SHP77 treated with DMSO at 0.1 percent for 48 hours (cell line): ENCODE measurements at places on chromosomes 16 and 17.

DNA sequence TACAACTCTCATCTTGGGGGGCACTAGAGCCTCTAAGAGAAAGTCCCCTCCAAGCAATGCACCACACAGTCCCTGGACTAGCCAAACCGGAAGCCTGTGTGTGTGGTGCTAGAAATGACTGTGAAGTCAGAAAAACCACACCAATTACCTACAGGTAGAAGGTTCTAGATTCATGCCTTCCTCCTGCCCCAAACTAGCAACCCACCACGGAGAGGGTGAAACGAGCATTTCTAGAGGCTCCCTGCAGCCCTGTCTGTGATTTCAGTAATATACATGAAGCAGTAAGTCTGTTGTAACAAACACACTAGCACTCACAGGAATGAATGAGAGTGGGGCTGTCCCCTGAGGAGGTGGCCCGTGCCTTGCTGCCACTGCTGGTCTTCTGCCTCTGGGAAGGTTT is 13.6 kb downstream of the ZFHX3 start:
- no peak for DNase-seq

- DNase-seq = no peak
Measured at GRCh38 chr17:81057079-81057730, 22.3 kb downstream of the BAIAP2 start.

DNA sequence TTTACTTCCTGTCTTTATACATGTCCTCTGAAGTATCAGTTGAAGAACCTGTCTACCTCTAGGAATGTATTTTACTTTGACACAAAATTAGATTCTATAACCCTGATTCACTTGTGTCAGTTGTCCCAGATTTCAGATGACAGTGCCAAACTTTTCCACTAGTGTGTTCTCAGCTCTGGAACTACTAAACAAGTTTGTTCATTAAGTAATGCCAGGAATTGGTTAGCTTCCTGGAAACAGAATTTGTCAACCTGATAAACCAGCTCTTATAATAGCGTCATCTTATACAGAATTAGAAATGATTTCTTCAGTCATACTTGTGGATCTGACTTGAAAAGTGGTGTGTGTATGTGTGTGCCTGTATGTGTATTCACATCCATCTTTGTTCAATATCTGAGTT is 7.4 kb downstream of the MAP3K3 start:
- DNase-seq = no peak

DNA sequence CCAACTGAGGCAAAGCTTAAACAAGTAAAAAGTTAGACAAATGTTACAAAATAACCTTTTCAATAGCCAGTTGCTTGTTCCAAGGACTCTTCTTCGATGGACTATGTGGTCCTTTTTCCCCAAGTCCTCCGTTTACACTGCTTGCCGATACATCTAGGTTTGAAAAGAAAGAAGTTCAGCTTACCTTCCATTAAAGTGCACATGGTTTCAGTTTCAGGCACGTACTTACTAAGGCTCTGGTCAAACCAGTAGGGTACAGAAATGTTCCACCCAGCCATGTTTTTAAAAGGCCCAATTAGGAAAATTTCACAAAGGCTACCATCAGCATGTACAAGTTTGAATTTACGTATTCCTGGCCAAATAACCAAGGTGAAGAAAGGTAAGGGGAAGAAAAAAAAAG is 2.1 kb downstream of the SRSF2 start:
- no peak for DNase-seq

DNA sequence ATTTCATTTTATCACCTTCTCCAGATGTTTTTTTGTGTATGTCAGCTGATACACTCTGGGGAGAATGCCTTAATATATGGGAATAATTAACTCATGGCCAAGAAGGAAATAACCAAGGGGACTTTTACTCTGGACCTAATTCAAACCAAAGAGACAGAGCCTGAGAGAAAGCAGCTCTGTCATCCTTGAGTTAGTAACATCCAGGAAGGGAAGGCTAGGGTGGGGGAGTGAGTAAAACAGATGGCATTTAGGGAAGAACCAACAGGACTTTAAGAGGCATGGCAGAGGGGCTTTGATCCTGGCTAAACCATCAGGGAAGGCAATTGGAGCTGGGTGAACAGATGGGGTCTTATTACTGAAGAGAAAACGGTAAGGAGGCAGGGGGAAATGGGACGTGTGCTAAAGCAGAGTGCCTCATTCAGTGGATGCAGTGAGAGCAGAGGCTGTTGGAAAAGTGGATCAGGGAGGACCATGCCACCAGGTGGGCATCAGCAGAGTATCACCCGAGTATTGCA is 2.5 kb upstream of the SMPD3 start:
- no peak for DNase-seq

DNA sequence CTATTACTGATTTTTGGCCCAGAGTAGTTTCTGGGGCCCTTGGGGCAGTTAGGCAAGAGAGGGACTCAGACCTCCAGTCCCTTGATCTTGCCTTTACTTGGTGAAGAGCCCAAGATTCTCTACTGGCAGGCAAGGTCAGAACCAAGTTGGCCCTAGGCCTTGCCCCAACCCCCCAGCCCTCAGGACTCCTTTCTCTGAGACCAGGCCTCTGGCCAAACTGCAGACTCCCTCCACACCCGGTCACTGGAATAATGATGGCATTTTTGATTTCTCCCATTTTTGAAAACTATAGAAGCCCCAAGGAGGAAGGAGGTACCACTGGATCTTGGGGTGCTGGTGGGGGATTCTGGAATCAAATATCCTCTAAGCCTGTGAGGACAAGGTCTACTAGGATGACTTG is 18.0 kb upstream of the HOXB9 start:
- no peak for DNase-seq
